ENCODE measurements at places on chromosomes 3 and 15.

DNA sequence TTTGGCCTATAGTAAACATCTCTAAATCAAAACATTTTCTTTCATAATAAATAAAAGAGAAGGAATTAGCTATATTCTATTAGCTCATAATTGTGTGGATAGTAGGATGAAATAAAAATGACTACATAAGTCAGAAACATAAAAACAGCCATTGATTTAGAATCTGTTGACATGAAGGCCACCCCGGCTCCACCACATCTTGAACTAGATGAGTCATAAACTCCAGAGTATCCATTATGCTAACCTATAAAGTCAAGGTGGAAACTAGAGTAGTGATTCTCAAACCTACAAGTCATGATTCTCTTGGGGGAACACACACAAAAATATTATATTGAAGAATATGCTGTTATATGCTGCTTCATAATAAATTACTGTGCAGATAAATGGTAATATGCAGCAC is 831.0 kb downstream of the TUSC7 start:
- no peak for DNase-seq

DNA sequence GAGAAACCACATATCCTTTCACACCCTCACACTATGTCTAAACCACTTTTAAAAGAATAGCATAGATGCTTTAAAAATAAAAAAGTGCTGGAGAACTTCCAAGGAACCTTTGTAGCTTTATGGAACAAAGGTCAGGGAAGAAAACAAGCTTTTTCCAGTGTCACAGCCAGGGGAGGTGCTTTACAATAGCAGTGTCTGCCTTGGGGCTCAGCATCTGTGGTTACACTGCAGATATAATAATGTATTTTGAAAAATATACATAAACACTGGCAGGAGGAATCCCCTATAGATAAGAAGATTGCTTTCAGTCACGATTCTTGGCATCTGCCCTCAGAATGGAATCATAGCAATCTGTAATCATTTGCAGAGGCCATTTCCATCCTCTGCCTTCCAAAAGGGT is 362.4 kb upstream of the LRRC3B start:
- no peak for DNase-seq

GRCh38 chr3:56899078-56899477 is 97.3 kb upstream of the ARHGEF3 start:
- no peak for DNase-seq

DNA sequence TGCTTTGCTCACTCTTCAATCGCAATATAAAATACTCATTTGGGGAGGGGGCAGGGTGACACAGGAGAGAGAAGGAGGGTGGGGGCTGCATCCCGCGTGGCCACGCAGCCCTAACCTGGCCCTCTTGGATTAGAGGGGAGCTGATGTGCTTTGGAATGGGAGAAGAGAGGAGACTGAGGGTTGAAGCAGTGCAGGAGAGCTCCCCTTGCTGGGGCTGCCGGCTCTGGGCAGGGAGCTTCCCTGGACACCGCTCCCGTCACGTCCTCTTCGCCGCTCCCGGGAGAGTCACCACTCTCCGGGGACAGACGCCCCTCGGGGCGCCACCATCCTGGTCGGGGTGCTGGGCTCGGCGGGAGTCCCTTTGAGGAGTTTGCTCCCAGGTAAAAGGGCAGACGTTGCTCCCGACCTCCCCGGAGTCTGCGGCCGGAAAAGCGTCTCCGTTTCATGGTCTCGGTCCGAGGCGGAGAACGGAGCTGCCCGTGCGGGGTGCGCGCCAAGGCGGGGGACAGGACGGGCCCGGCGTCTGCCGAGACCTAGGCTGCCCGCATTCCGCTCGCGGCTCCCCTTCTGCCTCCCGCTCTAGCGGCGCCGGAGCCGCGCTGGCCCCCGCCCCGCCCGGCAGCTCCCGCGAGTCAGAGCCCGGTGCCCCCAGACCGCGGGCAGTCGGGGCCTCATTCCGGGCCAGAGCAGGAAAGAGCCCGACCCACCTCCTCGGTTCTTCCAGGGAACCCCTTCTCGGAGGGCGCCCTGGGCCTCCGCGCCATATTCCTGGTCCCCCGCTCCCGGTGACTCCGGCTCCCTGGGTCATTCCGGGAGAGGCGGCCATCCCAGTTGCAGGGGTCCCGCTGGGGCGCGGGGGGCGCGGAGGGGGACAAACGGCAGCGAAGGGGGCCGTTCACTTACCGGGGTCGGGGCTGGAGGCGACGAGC is 603 bp downstream of the SLC7A14 start:
- no peak for DNase-seq

GRCh38 chr3:10554236-10554611 is 48.8 kb upstream of the ATP2B2 start:
- DNase-seq = no peak

DNA sequence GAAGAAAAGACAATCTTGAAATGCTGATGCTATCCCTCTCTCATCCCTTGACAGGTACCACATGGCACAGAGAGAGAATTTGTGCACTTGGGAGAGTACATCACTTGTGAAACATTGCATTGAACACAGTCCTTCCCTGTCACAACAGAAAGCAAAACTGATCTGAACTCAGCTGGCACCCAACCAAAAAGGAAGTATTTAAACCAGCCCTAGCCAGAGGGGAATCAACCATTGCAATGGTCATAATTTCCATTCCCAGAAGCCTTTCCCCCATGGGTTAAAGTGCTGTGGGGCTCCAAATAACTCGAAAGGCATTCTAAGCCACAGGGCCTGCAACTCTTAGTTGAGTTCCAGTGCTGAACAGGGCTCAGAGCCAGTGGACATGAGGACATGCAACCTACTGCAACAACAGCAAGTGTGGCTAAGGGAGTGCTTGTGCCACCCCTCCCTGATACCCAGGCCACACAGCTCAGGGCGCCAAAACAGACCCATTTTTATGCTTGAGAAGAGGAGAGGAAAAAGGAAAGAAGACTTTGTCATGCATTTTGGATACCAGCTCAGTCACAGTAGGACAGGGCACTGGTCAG is 530.8 kb upstream of the BCHE start:
- no peak for DNase-seq

DNA sequence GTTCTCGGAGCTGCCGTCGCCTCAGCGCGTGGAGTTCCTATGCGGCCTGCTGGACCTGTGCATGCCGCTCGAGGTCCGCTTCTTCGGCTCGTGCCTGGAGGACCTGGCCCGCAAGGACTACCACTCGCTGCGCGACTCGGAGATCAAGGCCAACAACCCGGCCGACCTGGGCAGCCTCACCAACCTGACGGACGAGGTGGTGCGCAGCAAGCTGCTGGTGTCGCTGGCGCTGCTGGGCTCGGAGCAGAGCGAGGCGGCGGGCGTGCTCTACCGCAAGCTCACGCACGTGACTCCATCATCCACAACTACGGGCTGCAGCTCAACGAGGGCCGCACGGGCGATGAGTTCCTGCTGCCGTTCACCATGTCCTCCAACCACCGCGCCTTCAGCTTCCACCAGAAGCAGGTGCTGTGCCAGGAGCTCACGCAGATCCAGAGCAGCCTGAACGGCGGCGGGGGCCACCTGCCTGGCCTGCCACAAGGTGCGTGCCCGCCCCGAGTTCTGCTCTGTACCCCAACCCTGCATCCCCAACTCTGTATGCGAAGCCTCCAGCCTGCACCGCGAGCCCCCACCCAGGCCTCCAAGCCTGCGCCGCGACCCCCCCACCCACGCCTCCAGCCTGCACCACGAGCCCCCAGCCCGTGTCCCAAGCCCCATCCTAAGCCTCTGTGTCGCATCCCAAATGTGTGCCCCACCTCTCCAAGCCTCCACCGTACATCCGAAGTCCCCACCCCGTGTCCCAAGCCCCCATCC is 178.2 kb downstream of the OR4M2 start:
- DNase-seq = no peak

DNA sequence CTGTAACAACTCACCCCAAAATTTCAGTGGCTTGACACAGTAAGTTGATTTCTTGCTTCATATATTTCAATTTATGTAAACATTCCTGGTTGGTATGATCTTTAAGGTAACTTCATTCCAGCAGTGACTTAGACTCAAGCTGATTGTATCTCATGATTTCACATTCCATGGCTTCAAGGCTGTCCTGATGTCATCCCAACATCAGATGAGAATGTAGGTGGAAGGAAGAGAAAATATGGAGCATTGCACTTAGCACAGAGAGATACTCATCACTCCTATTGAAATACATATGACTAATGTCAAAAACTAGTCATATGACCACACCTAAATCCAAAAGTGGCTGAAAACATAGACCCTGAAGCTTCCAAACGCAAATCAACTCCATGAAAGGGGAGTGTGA is 793.8 kb downstream of the TBL1XR1 start:
- no peak for DNase-seq

GRCh38 chr3:58058361-58059263 is 50.4 kb downstream of the FLNB start:
- DNase-seq = no peak

DNA sequence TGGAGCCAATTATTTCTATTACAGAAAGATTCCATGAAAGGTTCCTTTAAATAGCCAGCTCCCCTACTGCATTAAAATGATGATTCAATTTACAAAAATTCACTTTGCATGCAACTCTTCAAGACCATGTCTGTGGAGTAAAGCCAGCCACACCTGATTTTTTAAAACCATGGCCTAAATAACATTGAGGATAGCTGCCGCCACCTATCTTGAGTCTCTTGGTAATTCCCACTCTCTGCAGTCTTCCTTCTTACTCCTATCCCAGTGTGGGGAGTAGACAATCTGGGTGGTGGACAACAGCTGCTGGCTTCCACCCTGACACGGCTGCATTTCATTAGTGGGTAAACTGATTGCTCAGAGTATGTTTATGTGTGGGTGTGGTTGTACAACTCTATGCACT is 10.7 kb downstream of the LRTM1 start:
- DNase-seq = no peak

GRCh38 chr3:177835008-177835407 is 637.7 kb upstream of the TBL1XR1 start:
- no peak for DNase-seq

GRCh38 chr15:52257734-52258062 is 37.9 kb downstream of the MYO5C start:
- DNase-seq = no peak

DNA sequence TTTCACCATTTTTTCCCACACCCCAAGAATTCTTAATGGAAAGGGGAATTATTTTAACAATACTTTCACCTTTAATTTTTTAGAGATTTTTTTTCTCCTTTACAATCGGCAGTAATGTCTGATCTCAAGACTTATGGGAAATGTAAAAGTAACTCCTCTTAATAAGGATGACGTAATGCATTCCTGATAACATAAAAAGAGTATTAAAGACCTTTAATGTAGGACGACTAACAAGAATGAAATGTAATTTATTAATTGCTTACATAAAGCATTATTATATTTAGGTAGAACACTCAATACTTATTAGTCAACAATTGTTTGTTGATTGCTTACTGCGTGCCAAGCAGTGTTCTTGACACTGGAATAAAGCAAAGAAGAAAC is 416.8 kb upstream of the NAALADL2 start:
- DNase-seq = no peak

DNA sequence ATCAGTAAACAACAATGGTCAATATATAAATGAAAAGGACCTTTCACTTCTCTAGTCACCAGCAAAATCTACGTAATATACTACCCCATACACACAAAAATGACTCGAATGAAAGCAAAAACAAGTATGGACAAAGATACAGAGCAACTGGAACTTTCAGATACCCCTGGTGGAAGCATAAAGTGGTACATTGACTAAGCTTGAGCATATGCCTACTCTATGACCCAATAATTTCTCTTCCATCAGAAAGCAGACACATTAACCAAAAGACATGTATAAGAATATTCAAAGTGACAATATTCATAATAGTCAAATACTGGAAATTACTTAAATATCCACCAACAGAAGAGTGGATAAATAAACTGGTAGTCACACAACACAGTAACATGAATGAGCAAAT is 86.0 kb downstream of the EFL1 start:
- DNase-seq = no peak

GRCh38 chr3:118636841-118637240 is 397.8 kb downstream of the IGSF11 start:
- DNase-seq = no peak

DNA sequence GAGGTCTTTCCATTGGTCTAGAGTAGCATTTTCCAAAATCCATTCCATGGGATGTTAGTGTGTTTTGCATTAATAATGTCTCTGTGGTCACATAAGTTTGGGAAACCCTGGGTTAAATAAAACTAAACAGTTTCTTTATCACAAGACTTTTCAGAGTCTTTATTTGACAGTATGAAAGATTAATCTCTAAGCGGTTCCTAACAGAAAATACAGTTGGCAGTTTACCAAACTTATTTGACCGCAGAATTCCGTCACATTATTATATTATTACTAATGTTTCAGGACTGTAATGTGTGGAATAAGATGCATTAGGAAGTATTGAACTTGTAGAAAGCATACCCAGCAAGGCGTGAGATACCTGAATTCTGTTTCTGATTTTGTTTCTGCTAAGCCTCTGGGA is 71.5 kb upstream of the ADAMTSL3 start:
- no peak for DNase-seq

GRCh38 chr15:39887832-39888231 is 32.2 kb downstream of the GPR176 start:
- DNase-seq = no peak

GRCh38 chr15:92822216-92823144 is 77.6 kb upstream of the CHD2 start:
- DNase-seq = no peak

DNA sequence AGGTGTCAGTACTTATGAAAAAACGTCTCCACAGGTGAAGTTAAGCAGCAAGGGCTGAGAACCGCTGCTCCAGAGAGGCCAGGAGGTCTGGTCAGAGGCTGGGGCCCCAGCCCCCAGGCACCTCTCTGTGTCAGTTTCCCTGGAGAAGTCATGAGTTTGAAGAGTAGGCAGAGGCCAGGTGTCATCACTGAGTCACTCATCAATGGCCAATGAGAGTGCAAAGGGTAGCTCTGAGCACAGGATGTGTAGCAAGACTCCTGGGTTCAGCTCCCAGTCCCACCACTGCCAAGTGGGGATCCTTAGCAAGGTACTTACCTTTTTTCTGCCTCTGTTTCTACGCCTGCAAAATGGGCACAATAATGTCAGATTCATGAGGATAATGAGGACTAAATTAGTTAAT is 47.9 kb downstream of the CORO2B start:
- DNase-seq = no peak

DNA sequence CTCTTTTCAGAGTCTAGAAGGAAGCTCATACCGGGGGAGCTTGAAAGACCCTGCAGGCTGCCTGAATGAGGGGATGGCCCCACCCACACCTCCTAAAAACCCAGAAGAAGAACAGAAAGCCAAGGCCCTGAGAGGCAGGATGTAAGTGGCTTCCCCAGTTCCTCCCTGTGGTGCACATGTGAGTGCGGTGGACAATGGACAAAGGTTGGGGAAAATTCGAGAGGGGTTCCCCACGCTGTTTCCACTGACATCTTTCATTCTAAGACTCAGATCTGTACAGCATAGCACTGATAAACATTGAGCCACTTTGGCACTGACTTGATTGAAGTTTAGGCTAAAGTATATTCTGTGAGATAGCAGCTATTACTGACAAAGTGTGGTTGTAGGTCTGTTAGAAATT is 79.5 kb upstream of the UMPS start:
- peak; percentile 10 for DNase-seq

DNA sequence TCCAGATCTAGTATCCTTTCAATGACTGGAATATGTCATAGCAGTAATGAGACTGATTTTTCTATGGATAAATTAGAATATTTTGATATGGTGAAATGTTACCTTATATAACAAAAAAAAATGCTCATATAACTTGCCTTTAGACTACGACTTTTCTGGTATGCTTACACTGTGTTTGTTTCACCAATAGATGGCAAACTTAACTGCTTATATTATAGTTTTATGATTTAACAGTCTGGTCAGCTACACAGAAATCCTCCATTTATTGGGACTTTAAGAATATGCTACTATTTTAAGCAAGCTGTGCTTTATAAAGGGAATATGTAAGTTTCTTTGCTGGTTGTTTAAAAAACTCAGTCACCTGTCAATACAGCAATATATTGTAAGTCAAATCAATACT is 205.6 kb downstream of the VGLL3 start:
- no peak for DNase-seq
